NCI-H774 (cell line): ENCODE measurements at places on chromosomes 2 and 18.

GRCh38 chr18:9708057-9708433 is at the start of gene RAB31:
Gene RAB31 (plus strand): TSS chr18:9708301. CDS start chr18:9708406, 105 bp downstream.
- DNase-seq = no peak

DNA sequence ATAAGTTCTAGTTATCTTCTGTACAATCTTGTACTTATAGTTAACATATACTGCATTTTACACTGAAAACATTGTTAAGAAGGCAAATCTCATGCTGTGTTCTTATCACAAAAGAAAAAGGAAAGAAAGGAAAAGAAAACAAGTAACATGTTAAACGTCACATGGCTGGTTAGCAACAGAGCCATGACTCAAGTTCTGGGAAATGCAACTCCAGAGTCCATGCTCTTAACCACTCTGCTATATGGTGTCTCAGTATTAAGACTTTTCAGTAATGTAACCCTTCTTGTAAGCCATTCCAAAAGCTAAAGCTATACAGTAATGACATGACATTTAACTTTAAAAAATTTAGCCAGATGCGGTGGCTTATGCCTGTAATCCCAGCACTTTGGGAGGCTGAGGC is 181.4 kb downstream of the BARD1 start:
- DNase-seq = no peak

GRCh38 chr2:64629875-64630274 is 23.8 kb downstream of the SERTAD2 start:
- DNase-seq = no peak

DNA sequence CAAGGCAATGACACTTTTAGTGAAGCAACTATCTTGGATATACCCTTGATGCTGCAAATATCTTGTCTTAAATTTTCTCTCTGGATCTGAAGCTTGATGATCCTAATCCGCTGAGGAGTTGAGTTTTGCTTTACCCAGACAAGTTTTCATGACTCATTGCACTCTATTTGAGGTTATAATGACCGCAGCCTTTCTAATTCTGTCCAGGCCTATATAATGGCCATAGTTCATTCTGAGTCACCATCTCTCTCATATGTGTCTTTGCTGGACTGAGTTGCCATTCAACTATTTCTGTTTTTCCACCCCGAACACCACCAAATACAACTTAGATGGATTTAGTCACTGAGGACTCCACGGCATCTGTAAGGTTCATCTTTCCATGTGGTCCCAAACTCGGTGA is 802.1 kb upstream of the FAM98A start:
- no peak for DNase-seq

- DNase-seq = no peak
Observed at GRCh38 chr2:127048618-127048935, 58.4 kb downstream of the BIN1 start.

DNA sequence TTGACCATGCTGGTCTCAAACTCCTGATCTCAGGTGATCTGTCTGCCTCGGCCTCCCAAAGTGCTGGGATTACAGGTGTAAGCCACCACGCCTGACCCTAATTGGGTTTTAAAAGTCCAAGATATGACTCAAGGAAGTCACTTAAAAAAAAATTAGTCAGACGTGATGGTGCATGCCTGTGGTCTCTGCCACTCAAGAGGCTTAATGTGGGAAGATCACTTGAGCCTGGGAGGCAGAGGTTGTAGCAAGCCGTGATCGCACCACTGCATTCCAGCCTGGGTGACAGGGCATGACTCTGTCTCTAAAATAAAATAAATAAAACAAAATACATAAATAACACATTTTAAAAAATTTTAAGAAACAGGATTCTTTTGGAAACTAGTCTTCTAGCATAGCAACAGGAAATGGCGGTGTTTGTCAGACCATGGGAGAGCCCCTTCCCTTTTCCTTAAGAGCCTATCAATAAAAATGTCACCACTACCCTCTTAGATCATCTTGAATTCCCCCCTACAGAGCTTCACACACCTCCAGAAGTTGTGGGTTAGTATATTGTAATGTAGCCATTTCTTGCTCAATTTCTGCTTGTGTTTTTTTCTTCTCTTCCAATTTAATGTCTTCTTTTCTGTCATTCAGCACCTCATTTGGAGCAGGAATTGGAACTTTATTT is 20.1 kb downstream of the SFT2D3 start:
- DNase-seq = no peak

DNA sequence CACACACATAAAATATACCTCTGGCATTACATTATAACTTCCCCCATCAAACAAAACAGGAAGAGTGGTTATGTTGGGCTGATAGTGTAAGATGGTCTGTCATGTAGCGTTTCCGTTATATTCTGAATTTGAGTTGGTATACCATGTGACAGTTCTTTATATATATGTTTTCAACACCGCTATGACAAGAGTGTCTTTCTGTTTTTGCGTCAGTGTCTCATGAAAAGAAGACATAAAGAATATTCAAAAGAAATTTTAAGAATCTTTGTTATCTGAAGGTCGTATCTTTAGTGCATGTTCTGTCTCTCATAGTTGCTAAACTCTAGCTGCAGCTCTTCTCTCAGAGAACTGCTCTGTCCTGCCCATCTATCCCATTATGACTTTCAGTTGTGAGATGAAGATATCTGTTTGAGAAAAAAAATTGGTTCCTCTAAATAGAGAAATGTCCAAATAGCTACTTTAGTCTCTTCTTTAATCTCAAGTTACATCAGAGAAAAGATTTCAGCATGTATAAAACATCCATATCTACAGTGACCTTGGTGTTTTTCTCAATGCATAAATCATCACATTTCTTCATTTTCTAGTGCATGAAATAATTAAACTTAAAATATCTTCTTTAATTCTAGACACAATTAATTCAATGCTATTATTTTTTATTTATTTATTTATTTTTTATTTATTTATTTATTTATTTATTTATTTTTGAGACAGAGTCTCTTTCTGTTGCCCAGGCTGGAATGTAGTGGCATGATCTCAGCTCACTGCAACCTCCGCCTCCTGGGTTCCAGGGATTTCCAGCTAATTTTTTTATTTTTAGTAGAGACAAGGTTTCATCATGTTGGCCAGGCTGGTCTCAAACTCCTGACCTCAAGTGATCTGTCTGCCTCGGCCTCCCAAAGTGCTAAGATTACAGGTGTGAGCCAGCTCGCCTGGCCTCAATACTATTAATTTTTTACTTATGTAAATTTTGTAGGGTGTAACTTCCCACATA is 24.3 kb upstream of the PSME4 start:
- no peak for DNase-seq
